ENCODE measurements at places on chromosomes 5 and 9. TPM values are rescaled to one million over a fixed set of nuclear protein-coding genes. Genes with fewer than 3 reads are reported as not detected.

FBP1 gene
- not detected for total RNA-seq

KIF20A gene
- total RNA-seq, result 16.4 TPM

CRB2 gene
- not detected for total RNA-seq

SPATA31A7 gene
- total RNA-seq, result not detected

ANKRD33B gene
- total RNA-seq, result 0.83 TPM

ACTBL2 gene
- not detected for total RNA-seq
